ENCODE measurements at places on chromosomes 7 and 10.

DNA sequence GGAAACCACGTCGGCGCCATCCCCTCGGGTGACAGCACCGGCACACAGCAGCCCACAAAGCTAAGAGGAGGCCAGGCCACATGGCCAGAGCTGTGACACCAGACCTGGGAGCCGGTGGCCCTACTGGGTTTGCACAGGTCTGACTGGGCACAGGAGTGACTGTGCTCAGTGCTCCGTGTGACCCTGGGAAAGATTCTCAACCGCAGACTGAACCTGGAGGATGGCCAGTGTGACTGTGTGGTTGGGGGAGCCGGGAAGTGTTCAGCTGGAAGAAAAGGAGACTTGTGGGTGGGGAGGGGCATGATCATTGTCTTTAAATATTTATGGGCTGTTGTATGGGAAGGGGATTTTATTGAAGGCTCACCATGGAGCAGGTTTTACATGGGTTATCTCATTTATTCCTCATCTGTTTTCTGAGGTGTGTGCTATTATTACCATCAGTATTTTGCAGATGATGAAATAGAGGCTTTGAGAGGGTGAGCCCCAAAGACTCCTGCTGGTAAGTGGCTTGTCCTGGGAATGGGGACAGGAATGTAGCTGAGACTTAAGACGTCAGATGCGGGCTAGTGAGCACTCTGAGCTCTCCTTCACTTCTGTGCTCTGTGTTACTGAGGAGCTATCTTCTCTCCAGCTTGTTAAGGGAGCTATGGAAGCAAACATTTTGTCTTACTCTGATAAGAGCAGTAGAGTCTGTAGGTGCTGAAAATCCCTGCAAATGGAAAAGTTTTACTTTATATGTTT, 127.5 kb downstream of the TMEM178B start:
- no peak for DNase-seq

- DNase-seq, result no peak
Observed at GRCh38 chr7:48424731-48425130, 253.5 kb downstream of the ABCA13 start.

- no peak for DNase-seq
Observed at GRCh38 chr10:47442351-47442750, 41.6 kb downstream of the ANXA8 start.

DNA sequence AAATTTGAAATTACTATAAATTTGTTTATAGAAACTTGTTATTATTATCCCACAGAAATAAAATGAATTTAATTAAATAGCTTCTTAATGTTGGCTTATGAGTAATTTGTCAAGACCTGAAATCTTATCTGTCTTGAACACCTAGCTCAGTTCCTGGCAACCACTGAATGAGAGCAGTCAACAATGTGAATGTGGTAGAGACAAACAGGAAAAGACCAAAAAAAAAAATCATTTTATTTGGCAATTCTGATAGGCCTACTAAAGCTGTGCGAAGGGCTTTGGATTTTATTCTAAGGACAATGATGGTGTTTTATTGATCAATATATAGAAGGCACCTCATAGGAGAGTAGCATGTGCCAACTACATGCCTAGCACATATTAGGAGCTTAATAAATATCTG, 127.8 kb upstream of the RSU1 start:
- DNase-seq, result no peak

DNA sequence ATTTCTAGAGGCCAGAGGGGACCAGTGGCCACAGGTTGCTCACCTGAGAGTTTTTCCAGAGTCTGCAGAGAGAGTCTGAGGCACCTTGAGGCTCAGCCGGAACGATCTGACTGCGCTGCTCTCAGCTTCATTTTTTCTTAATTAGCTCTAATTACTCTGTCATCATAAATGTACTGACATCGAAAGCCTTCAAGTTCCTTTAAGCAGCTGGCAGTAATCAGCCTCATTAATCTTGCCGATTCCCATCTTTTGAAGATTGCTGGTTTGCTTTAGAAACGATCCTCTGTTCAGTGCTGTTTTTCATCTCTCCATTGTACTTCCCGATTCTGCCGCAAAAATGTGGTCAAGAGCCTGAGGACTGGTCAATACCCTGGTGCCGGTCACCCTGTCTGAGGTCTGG, 454.7 kb downstream of the TYW1 start:
- no peak for DNase-seq

GRCh38 chr10:50361946-50362345, 110.6 kb upstream of the ASAH2 start:
- no peak for DNase-seq

DNA sequence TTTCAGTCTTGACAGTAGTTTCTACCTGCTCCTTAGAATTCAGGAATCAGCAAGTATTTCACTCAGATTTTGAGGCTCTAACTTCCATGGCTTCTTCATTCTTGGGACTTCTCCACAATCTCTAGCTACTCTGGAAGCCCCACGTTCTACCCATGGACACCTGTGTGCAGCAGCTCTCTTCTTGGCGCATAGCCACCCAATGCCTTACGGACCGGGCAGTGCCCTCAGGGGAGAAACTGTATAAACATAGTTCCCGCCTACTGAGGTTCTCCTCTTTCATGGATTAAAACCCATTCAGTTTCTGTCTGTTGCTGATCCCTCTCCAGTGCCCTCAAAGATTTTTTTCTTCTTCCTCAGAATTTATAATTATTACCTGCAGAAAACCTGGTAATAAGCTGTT, 177.1 kb downstream of the SORCS1 start:
- no peak for DNase-seq

DNA sequence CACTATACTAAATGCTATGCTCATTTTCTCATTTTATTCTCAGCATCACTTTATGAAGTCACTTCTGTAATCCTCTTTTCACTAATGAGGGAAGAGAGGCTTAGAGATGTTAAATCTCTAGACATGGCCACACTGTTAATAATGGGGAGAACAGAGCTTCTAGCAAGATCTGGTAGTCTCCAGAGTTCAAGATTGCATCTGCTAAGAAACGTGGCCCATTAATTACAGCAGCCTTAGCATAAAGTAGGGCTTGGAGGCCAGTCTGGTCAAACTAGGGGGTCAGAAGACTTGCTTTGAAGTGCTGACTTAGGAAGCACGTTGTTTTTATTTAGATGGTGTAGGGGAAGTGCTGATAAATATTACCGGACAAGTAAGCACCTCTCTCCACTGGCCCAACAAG, 29.3 kb downstream of the ARL4A start:
- no peak for DNase-seq

DNA sequence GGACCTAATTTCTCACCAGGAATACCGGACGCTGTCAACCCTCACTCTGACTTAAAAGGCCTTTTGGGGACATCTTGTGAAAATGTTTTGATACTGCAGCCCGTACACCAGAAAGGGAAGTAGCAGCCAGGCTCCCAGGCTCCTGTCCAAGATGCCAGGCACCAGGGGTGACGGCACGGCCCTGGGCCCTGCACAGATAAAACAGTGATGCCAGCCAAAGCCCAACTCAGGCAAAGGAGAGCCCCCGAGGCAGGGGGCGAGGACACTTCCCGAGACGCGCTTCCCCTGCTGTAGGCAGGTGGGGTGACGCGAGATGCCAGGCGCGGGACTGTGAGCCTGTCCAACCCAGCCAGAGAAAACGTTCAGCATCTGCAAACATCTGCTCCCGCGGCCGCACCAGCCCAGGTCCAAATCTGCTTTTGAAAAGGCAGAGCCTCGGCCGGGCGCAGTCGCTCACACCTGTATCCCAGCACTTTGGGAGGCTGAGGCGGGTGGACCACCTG, 15.7 kb downstream of the ZFAND2A start:
- no peak for DNase-seq

GRCh38 chr7:142134909-142135308, 23.4 kb downstream of the MGAM2 start:
- no peak for DNase-seq
